ENCODE measurements at places on chromosomes 13 and 19. TPM values are rescaled to one million over a fixed set of nuclear protein-coding genes. Genes with fewer than 3 reads are reported as not detected.

DNA sequence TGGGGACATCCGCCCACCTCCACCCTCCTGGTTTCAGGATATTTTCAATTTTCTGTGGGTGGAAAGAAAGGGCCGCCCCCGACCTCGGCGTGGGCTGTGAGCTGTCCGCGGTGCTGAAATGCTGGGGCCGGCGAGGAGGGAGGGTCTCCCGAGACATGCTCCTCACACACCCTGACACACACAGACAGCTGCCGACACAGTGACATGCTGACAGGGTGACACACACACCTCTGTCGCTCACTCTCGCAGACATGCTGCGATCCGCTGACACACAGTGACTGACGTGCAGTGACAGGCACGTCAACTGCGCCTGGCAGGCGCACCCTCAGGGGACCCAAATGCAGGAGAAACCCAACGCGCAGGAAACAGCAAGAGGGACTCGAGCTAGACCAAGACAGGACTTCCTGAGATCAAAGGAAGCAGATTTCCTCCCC, 25.1 kb upstream of the MEIS3 start:
- H3K27ac ChIP-seq: no peak overlapping the region
- peaks cover 17% of the 10 kb centered on the region for H3K4me1 ChIP-seq
- H3K36me3 ChIP-seq: no peaks in the 10 kb centered on the region
- no peak overlapping the region for H3K4me3 ChIP-seq
- peaks cover 7% of the 10 kb centered on the region for H3K27me3 ChIP-seq
- peak; percentile 39 for DNase-seq

ARL11 gene
- not detected for total RNA-seq

DNA sequence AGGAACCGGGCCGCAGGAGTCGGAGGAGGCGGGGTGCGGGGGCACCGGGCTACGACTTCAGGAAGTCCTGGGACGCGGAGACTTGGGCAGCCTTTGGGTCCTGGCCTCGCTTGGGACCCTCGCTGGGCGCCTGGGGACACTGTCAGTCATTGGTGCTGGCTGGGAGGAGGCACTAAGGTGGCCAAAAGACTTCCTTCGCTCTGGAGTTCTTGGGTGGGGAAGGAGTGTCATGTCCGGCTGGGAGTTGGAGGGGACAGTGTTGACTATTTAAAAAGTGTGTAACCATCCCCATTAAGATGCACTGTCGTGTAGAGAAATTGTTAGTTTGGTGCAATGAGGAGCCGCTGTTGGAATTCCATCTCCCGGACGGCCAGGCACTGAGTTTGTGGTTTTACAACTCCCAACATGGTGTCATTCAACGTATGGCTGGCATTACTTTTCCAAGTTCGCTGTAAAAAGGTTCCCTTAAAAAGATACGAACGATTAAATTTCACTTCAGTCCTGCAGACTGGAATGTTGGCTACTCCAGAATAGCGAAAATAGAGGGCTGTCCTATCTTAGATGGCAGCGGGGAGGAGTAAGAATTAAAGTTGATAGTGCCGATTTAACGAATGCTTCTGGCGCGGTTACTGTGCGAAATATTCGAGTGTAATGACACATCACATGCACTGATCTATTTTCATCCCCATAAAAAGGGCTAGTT, 776 bp downstream of the DNAJC3 start:
- H3K4me3 ChIP-seq: peak overlapping the region; percentile 83
- H3K27me3 ChIP-seq: no peaks in the 10 kb centered on the region
- peaks cover 7% of the 10 kb centered on the region for H3K4me1 ChIP-seq
- peak; percentile 33 for DNase-seq
- no peaks in the 10 kb centered on the region for H3K36me3 ChIP-seq

GRCh38 chr19:6188811-6189210, 53.3 kb downstream of the ACSBG2 start:
- no peak for DNase-seq
- peaks cover 6% of the 10 kb centered on the region for H3K36me3 ChIP-seq
- no peak overlapping the region for H3K27ac ChIP-seq
- H3K4me3 ChIP-seq: no peak overlapping the region
- no peaks in the 10 kb centered on the region for H3K4me1 ChIP-seq

DNA sequence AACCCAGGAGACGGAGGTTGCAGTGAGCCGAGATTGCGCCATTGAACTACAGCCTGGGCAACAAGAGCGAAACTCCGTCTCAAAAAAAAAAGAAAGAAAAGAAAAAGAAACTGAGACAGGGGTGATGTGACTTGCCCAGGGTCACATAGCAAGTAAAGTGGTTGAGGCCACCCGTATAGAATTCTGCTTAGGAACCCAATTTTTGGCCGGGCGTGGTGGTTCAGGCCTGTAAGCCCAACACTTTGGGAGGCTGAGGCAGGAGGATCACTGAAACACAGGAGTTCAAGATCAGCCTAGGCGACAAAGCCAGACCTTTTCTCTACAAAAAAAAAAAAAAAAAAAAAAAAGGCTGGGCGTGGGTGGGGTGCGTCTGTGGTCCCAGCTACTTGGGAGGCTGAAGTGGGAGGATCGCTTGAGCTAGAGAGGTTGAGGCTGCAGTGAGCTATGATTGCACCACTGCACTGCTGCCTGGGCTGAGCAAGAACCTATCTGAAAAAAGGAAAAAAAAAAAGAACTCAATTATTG, 1.3 kb downstream of the SNRPA start:
- no peaks in the 10 kb centered on the region for H3K27me3 ChIP-seq
- peaks cover 12% of the 10 kb centered on the region for H3K4me1 ChIP-seq

- no peak for DNase-seq
- no peaks in the 10 kb centered on the region for H3K36me3 ChIP-seq
- no peak overlapping the region for H3K27ac ChIP-seq
- peaks cover 21% of the 10 kb centered on the region for H3K4me1 ChIP-seq
- H3K27me3 ChIP-seq: no peaks in the 10 kb centered on the region
Measured at GRCh38 chr13:87821512-87821911, 150.3 kb downstream of the SLITRK5 start.

FTL gene
- total RNA-seq: 1,983 TPM

GRCh38 chr13:110113284-110113764, 193.6 kb downstream of the COL4A1 start:
- no peaks in the 10 kb centered on the region for H3K27me3 ChIP-seq
- no peak overlapping the region for H3K4me3 ChIP-seq
- no peak overlapping the region for H3K27ac ChIP-seq
- H3K36me3 ChIP-seq: no peaks in the 10 kb centered on the region

C19orf38 gene
- not detected for total RNA-seq

PEG3 gene
- total RNA-seq: 353 TPM

DNA sequence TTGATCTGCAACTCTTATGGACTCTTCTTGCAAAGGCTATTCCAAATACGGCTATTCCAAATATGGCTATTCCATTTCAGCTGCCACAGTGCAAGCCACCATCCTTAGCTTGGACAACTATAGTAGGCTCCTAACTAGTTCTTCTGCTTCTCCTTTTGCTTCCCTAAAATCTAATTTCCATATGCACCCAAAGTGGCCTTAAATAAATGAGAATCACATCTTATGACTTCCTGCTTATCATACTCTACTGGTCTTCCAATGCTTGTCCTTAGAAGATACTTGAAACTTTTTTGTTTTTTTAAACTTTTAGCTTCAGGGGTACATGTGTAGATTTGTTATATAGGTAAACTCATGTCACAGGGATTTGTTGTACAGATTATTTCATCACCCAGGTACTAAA, 4.9 kb downstream of the UCHL3 start:
- H3K4me3 ChIP-seq: no peak overlapping the region
- H3K4me1 ChIP-seq: peaks cover 8% of the 10 kb centered on the region
- no peak for DNase-seq
- no peak overlapping the region for H3K27ac ChIP-seq
- no peaks in the 10 kb centered on the region for H3K36me3 ChIP-seq

- H3K27ac ChIP-seq: no peak overlapping the region
- H3K36me3 ChIP-seq: no peaks in the 10 kb centered on the region
- H3K4me3 ChIP-seq: no peak overlapping the region
Measured at GRCh38 chr13:41633776-41634175, 176.4 kb downstream of the RGCC start.

DNAJC15 gene
- 2.4 TPM for total RNA-seq

DNA sequence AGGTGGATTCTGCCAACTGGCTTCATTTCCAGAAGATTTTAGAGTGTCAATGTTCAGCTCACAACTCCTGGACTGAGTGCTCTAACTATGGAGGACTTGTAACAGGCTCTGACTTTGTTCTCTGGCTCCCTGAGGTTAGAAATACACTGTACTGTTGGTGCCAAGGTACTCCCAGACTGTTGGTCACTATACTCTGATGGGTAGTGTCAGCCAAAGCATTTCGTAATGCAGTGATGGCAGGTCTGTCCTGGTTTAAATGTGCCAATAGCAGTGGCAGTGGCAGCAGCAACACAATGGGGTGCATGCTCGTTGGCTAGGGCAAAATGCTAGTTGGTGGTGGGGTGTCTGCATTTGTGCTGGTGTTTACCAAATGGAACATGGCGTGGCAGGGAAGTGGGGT, 472.2 kb downstream of the TDRD3 start:
- no peaks in the 10 kb centered on the region for H3K36me3 ChIP-seq
- no peak overlapping the region for H3K4me3 ChIP-seq
- no peaks in the 10 kb centered on the region for H3K27me3 ChIP-seq
- no peak overlapping the region for H3K27ac ChIP-seq

GRCh38 chr13:51015973-51016372, 95.1 kb downstream of the C13orf42 start:
- no peaks in the 10 kb centered on the region for H3K27me3 ChIP-seq
- DNase-seq: no peak
- H3K4me3 ChIP-seq: no peak overlapping the region
- no peaks in the 10 kb centered on the region for H3K36me3 ChIP-seq

- H3K27me3 ChIP-seq: no peaks in the 10 kb centered on the region
- H3K4me1 ChIP-seq: peaks cover 40% of the 10 kb centered on the region
- DNase-seq: no peak
- H3K27ac ChIP-seq: peak overlapping the region; percentile 50
- no peaks in the 10 kb centered on the region for H3K36me3 ChIP-seq
Measured at GRCh38 chr19:56113074-56113632, 7.9 kb downstream of the ZNF787 start.

GRCh38 chr19:46785054-46785979, 3.1 kb downstream of the SLC1A5 start:
- peaks cover 49% of the 10 kb centered on the region for H3K36me3 ChIP-seq
- peaks cover 24% of the 10 kb centered on the region for H3K4me1 ChIP-seq
- peak overlapping the region; percentile 99 for H3K4me3 ChIP-seq
- DNase-seq: no peak
- no peaks in the 10 kb centered on the region for H3K27me3 ChIP-seq

- no peak for DNase-seq
- peaks cover 42% of the 10 kb centered on the region for H3K36me3 ChIP-seq
- no peaks in the 10 kb centered on the region for H3K27me3 ChIP-seq
- H3K4me1 ChIP-seq: peaks cover 32% of the 10 kb centered on the region
- H3K4me3 ChIP-seq: peak overlapping the region; percentile 94
- no peak overlapping the region for H3K27ac ChIP-seq
Measured at GRCh38 chr19:55676889-55677505, 2.0 kb downstream of the EPN1 start.

DNA sequence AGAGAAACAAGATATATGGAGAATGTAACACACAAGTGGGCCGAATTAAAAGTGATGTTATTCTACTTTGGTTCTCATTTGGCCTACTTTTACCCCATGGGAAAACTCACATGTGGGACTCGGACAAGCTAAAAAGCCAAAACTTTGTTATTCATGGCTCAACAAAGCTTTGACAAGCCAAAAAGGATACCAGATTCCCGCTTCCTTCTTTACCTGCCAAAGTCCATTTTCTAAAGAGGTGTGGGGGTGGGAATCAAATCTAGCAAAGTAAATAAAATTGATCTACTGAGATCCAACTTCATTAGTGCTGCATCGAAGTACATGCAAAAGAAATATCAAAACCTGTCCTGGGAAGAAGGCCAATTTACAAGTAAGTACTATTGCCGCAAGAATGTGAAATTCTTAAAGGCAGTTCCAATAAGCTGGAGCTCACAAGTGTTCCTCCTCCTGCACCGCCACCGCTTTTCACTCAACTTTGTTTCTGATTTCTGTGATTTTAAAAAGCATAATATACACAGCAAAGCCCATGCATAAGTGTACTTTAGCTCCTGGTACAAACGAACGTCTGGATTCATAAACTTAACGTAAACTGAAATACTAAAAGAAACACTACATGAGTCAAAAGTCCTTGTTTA, 1.1 kb downstream of the LNX2 start:
- DNase-seq: no peak
- peaks cover 14% of the 10 kb centered on the region for H3K36me3 ChIP-seq
- H3K4me3 ChIP-seq: peak overlapping the region; percentile 96
- H3K27me3 ChIP-seq: no peaks in the 10 kb centered on the region
- H3K27ac ChIP-seq: peak overlapping the region; percentile 77

ZNF136 gene
- 9.6 TPM for total RNA-seq

DNA sequence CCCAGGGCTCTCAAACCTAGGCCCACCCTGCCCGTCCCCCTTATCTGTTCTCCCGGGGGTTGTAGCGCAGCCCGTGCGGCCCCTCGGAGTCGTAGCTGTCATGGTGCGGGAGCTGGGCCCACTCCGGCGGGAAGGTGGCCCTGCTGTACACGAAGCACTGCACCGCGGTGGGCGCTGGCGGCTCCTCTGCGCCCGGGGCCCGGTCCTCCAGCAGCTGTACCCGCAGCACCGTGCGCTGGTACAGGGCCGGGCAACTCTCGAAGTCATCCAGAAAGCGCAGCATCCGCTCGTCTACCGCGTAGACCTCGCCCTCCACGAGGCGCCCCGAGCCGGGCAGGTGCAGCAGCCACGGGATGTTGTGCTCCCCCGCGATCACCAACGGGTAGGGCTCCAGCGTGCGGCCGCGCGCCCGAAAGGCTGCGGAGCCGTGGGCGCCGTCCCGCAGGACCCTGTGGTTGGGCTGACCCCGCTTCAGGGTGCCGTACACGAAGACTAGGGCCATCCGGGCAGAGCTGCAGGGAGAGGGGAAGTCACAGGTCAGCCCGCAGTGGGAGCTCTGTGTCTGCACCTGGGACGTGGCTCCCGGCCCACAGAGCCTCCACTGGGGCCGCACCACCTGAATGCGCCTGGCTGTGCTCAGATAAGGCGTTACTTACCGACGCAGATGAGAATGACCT, 56.4 kb downstream of the GGACT start:
- H3K4me3 ChIP-seq: no peak overlapping the region
- H3K27me3 ChIP-seq: no peaks in the 10 kb centered on the region
- H3K4me1 ChIP-seq: no peaks in the 10 kb centered on the region
- H3K36me3 ChIP-seq: peaks cover 8% of the 10 kb centered on the region

DNA sequence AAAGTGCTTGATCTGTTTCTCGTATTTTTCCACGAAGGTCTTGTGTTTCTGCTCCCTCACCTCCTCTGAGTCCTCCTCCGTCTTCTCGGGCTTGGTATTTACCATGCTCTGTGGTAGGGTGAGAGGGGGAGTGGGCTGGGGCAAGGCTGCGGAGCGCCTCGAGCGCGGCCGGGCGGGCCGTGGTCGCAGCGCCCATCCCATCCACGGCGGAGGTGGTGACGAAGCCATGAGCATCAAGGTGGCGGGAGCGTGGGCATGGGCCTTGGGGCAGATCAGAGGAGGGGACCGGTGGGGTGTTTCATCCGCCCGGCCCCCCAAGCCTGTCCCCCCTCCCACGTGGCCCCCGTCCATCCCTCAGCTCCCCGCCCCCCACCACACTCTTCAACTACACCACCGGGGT, 7.9 kb downstream of the CDC37 start:
- no peak overlapping the region for H3K27ac ChIP-seq
- no peaks in the 10 kb centered on the region for H3K4me1 ChIP-seq
- H3K4me3 ChIP-seq: no peak overlapping the region

GRCh38 chr19:6215701-6216235, 64.0 kb downstream of the MLLT1 start:
- H3K4me1 ChIP-seq: peaks cover 16% of the 10 kb centered on the region
- H3K4me3 ChIP-seq: no peak overlapping the region
- H3K27ac ChIP-seq: peak overlapping the region; percentile 16

- H3K4me1 ChIP-seq: peaks cover 48% of the 10 kb centered on the region
- DNase-seq: peak; percentile 84
- no peak overlapping the region for H3K27ac ChIP-seq
- H3K36me3 ChIP-seq: peaks cover 28% of the 10 kb centered on the region
- H3K4me3 ChIP-seq: no peak overlapping the region
Measured at GRCh38 chr19:873084-873483, 13.6 kb downstream of the CFD start.
